ENCODE measurements at places on chromosomes 5 and 9.

DNA sequence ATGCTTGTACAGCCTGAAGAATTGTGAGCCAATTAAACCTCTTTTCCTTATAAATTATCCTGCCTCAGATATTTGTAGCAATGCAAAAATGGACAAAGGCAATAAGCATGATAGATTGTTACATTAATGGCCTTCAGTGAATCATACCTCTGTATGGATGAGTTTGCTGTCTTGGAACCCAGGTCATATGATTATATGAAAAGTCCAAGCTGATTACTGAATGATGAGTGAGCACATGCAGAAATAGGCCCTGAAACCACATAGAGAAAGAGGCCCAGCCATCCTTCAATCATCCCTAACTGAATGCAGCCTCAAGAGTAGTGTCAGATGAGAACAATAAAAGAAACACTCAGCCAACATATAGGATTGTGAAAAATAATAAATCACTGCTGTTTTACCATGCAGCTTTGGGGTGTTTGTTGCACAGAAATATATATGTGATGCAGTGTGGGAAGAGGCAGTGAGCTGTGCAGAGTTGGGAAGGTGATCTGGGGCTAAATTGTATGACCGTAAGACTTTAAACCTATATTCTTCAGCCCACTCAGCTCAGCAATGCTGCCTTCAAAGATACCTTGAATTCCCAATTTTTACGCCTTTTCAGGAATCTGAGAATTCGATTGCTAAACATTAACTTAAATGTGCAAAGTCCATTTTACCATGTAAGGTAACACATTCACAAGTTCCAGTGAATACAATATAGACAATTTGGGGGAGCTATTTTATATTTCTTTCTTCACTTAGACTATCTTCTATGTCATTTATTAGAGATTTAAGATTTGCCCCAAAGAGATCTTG is 36.3 kb upstream of the SHISAL2B start:
- DNase-seq: no peak

- no peak for DNase-seq
These were observed 51.7 kb upstream of the NFIB start for GRCh38 chr9:14365670-14366069.

GRCh38 chr5:40390281-40391149 is 289.2 kb upstream of the PTGER4 start:
- no peak for DNase-seq

- DNase-seq: no peak
These were observed 131.1 kb downstream of the FOXD1 start for GRCh38 chr5:73317523-73317922.

- DNase-seq: no peak
These were observed 92.9 kb upstream of the NEK6 start for GRCh38 chr9:124164811-124165210.

- DNase-seq: no peak
These were observed 132.4 kb downstream of the GABBR2 start for GRCh38 chr9:98576354-98576753.

GRCh38 chr9:133835262-133835901 is 97.2 kb upstream of the SARDH start:
- no peak for DNase-seq

DNA sequence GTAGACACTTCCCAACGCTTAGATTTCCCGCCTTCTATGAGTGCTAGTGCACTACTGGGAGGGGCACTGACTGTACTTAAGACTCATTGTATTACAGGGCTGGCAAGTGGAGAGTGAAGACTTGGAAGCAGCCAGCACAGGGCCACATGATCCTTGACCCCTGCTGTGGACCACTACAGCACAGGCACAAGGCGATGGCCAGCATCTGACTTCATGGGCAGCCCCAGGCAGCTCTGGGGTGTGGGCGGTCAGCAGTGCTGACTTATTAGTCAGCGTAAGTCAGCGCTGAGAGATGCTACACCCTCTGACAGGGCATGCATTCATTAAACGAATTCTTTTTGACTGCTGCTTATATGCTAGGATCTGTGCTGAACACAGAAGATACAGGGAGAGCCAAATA is 9.3 kb downstream of the SLC46A2 start:
- peak; percentile 81 for DNase-seq

GRCh38 chr9:126053913-126054312 is 272.7 kb upstream of the MVB12B start:
- no peak for DNase-seq

GRCh38 chr5:94113-94892 is 2.3 kb downstream of the PLEKHG4B start:
- no peak for DNase-seq

DNA sequence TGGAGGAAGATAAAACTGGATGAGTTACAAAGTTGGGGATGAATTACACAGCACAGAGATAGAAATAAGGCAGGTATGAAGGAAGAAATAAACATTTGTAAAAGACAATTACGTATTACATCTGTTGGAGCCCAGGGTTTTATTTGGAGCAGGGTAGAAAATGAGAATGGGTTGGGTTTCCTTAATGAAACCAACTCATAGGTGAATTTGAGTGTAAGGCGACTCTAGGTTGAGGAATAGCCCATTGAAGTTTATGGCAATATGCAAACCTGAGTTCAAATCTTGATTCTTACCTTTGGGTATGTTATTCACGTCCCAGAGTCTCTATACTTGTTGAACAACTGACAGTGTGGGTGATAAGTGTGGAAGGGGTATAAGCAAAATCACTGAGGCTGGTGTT is 422.3 kb upstream of the WWC1 start:
- no peak for DNase-seq

DNA sequence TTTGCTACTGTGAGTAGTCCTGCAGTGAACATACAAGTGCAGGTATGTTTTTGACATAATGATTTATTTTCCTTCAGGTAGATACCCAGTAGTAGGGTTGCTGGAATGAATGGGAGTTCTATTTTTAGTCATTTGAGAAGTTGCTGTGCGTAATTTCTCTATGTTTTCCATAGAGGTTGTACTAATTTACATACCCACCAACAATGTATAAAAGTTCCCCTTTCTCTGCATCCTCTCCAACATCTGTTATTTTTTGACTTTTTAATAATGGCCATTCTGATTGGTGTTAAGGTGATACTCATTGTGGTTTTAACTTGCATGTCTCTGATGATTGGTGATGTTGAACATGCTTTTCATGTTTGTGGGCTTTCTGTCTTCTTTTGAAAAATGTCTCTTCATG is 64.7 kb upstream of the CTSL start:
- no peak for DNase-seq

DNA sequence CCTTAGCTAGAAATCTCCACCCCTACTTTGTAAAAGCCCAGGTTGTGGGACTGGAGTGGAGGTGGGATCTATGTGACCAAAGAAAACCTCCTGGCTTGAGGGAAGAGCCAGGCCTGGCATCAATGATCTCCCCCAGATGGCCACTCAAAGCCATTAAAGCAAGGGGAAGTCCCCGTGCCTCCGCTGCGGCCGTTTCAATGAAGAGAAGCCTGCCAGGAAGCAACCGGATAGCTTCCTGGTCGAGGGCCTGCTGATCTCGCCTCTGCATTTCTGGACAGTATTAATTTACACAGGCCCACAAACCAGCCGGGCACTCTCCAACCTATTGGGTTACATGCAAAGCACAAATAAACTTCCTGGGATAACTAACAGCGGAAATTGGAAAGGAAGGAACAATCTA is 160.5 kb upstream of the MSX2 start:
- no peak for DNase-seq

GRCh38 chr9:125663127-125663526 is 43.9 kb downstream of the MAPKAP1 start:
- peak; percentile 76 for DNase-seq

DNA sequence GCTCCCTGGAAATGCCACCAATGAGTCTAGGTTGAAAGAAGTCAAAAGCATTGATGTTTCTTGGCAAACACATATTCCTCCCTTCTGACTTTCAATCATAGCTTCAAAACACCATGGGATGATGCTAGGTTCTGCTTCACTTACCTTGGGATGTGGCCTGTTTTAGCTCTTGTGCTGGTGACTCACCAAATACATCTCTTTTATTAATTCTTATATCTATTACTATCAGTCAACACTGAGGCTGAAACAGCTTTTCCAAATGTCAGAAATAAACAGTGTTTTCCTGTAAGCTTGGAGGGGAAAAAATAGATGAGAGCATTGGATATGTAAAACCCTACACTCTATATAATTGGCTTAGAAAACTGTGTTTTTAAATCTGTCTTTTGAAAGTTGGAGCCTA is 245.4 kb upstream of the NREP start:
- no peak for DNase-seq

DNA sequence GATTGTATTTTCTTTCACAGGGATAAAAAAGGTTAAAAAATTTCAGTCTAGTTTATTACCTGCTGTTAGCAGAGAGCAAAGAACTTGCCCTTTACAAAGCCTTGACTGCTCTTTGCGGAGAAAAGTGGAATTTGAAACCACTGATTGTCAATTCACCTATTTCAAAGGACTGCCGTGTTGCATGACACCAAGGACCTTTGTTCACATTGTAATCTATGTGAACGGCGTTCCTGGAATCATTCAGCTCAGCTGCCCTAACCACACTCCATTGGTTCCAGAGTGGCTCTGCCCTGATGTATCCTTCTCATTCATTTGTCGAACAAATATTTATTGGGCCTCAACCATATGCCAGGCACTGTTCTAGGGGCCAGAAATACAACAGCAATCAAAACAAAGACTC is 377.5 kb upstream of the RFX3 start:
- DNase-seq: no peak

- no peak for DNase-seq
These were observed 394.5 kb downstream of the SPATA31D1 start for GRCh38 chr9:82382887-82383616.

DNA sequence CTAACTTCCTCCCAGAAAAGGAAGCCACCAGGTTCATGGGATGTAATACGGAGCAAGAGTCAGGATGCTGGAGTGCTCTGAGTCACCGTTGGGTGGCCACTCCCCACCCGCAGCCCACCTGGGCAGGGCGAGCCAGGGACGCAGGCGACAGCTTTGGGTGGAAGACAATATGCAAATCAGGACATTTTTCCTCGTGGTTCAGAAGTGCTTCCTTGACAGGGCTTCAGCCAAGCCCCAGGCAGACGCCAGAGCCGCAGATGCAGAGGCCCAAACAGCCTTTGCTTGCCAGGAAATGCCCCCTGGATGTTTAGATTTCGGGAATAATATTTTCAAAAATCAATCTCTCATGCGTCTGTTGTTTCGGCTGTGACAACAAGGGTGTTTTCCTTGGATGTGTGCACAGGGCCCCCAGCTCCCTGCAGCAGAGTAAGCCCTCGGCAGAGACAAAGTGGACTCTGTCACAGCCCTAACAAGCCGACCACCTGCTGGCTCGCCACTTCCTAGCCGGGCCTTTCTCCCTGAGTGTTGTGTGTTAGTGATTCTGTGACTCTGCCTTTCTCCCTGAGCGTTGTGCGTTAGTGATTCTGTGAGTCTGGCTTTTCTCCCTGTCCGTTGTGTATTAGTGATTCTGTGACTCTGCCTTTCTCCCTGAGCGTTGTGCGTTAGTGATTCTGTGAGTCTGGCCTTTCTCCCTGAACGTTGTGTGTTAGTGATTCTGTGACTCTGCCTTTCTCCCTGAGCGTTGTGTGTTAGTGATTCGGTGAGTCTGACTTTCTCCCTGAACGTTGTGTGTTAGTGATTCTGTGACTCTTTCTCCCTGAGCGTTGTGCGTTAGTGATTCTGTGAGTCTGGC is 11.8 kb upstream of the SLC9A3 start:
- DNase-seq: no peak
